ENCODE measurements at places on chromosomes 4 and X.

DNA sequence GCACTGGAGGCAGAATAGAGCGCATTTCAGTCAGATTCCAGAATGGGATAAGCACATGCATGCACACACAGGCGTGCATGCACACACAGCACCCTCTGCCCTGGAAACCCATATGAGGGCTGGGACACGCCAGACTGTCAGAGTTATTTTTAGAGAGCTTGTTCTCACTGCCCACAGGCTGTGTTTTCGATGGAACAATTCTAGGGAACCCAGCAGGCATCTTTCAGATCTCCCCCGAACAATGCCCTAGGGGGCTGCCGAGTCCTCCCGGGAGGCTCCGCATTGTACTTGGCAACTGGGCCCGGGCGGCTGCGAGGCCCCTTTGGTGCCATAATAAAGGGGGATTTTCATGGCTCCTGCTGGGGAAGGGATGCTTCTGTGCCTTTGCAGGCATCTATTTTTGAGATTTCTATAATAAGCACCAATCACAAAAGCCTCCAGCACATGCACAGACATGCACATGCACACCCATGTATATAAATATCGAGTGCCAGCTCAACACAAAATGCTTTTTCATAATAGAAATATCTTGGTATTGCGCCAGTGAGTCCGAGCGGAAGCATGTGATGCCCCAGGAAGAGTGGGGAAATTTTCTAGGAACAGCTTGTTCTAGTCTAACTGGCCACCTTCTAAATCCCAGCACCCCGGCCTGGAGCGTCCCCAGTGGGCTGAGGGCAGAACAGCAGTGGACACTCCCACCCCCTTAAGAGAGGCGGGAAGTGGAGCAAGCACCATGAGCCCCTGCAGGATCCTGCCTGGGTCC, 88.5 kb downstream of the PHKA2 start:
- DNase-seq = peak; percentile 50

DNA sequence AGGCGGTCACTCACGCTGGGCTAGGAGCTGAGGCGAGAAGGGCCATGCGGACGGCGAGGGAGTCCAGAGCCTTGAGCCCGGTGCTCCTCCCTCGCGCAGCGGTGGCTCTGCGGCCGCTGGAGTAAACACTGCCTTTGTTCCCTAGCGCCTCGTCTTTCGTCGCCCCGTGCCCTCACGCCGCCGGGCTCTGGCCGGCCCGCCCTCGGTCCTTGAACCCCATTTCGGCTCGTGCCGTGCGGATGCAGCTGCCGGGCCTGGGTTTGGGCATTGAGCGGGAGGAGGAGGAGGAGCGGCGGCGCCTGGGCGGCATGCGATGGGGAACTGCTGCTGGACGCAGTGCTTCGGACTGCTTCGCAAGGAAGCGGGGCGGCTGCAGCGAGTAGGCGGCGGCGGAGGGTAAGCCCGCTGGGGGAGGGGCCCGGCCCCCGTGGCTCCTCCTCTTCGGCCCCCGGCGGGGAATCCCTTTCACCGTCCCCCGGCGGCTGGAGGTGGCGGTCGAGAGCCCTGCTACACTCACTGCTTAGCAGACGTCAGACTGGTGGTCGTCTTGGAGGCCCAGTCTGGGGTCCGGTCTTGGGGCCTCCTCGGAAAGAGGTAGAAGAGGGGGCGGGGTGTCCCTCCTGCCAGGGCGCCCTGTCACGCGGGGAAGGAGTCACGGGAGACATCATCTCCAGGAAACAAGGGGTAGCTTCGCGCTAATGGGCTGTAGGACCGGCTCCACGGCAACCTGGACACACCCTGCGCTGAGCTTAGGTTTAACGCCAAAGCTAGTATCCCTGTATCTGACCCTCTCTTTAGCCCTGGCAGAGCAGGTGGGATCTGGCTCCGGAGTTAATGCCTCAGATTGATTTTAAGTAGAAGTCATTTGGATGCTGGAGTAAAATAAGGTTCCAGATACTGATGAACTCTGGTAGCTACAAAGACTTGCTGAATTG, at the start of gene AP1AR:
AP1AR (plus strand) TSS at position 9 of the 935 bp plus-strand sequence; CDS start at position 314, 305 bp downstream.
- peak; percentile 60 for DNase-seq

GRCh38 chr4:163180090-163180489, 13.4 kb upstream of the NAF1 start:
- DNase-seq = no peak

DNA sequence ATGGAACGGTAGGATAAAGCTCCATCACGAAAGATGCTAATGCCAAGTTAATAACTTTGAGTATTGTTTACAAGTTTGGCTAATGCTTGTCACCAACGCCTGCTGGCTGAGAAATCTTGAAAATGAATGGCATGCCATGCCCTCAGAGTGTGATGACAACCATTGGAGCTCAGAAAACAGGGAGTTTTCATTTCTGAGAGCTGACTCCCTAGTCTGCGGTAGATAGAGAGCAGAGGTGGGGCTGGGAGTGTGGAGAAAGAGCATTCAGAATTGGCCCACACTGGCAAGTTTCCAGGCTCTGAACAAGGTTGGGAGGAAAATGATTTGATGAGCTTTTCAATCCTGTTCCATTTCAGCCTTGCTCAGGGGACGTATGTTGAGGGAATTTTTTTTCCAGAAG, 183.9 kb downstream of the CPEB2 start:
- DNase-seq = no peak

GRCh38 chr4:101049549-101050001, 297.8 kb downstream of the PPP3CA start:
- DNase-seq = no peak

- DNase-seq = peak; percentile 2
Observed at GRCh38 chrX:145817331-145818185, at the start of gene SLITRK2. TSS of gene SLITRK2 (plus strand) at chrX:145817829. CDS start at chrX:145822426, 4,597 bp downstream.

DNA sequence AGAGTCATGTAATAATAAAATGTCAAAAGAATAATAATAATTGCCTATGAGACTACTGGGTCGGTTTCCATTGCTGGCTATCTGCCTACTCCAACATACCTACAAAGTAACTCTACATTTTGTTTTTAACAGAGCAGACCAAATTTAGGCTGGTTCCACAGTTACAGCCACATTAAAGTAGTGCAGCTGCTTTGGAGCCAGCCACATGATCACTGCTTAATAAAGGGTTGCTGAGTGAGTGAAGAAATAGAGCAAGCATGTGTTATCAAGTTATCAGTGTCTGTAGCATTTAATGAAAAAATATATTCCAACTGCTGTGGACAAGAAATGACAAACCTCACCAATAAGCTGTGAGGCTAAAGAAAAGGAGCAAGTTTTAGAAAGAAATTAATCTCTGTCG, 782.3 kb downstream of the PCDH18 start:
- no peak for DNase-seq

DNA sequence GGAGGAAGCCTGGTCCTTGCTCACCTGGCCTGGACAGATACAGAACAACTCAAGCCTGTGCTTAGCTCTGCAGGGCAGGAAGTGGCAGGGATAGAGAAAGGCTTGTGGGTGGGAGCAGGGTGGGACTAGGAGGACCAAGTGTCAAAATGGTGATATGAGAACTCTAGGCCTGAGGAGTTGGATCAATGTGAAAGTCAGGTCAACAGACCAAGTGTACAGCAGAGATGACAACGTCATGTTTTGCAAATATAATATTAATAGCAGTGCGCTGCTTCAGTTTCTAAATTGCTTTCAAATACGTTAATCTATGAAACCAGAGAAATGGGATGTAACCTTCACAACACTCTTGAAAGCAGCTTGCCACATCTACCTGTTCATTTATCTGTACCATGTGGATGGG, 114.2 kb upstream of the MAP3K15 start:
- no peak for DNase-seq

DNA sequence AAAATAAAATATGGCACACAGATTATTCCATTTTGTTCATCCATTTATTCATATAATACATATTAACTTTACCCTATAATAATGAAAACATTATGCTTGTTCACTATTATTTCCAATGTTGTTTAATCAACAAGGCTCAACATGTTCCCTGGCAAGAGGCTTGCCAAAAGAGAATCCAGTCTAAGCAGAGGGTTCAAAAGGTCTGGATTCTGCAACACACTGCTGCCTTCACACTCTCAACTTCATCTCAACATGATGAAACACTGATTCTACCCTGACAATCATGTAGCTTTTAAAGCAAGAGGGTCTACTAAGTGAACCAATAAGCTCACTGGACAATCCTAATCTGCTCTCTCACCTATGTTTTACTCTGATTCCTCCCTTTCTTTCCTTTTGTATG, 101.1 kb downstream of the MID1 start:
- no peak for DNase-seq

DNA sequence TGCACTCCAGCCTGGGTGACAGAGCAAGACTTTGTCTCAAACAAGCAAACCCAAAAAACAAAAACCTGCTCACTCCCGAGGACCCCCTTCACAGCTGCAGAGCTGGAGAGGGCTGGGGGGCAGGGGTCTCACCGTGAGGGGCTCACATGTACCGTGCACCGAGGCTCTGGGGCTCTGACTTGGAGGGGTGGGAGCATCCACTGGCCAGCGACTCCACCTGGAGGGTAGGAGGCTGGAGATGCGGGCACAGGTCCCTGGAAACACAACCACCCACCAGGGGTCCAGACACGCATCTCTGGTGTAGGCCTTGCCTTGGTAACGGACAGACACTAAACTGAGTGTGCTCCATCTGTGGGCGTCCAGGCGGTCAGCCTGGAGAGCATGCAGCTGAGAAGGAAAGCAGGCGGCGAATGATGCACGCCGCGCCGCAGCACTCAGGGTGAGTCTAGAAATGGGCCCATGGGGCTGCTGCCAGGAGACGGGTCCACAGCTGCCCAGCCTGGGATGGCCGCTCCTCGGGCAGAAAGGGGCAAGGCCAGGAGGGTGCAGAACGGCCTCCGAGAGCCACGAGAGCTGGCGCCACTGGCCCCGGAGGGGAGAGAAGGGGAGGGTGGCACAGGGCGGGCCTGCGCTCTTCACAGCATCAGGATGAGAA, 26.1 kb downstream of the PPP2R3B start:
- no peak for DNase-seq

DNA sequence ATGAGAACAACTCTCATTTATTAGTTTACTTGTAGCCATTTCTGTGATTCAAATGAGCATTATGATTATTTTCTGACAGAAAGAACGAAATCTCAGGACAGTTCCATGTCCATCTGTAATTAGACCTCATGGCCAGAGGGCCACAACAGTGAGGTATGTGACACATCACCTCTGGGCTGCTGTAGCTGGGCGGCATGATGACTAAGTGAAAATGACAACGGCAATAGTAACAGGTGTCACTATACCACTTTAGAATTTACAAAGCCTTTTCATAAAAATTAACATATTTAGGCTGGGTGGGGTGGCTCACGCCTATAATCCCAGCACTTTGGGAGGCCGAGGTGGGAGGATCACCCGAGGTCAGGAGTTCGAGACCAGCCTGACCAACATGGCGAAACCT, 252.6 kb downstream of the CBR4 start:
- no peak for DNase-seq

- no peak for DNase-seq
Observed at GRCh38 chrX:50726296-50726695, 87.7 kb downstream of the SHROOM4 start.

- peak; percentile 68 for DNase-seq
Observed at GRCh38 chr4:118751629-118752323, 66.6 kb downstream of the METTL14 start.

DNA sequence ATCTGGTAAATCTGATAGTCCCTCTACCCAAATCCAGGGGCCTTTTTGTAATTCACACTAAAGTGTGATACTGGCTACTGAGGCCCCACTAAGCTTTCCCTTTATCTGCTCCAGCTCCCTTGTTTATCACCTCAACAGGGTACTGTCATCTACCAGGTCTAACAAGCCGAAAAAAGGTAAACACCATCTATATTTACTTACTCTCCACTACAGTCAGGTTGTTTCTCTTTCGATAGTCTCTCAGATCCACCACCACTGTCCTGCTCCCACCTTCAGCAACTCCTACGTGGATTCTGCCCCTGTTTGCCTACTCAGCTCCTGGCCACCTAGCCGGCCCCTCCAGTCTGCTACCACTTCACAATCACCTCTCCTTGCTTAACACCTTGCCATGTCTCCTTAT, 3.3 kb downstream of the ITIH6 start:
- no peak for DNase-seq

All from fibroblast of mammary gland (primary cell).